ENCODE measurements at places on chromosomes 1 and 21. TPM values are rescaled to one million over a fixed set of nuclear protein-coding genes. Genes with fewer than 3 reads are reported as not detected.

- no peak for DNase-seq
Measured at GRCh38 chr21:43740497-43741156, 21.7 kb downstream of the PDXK start.

DNA sequence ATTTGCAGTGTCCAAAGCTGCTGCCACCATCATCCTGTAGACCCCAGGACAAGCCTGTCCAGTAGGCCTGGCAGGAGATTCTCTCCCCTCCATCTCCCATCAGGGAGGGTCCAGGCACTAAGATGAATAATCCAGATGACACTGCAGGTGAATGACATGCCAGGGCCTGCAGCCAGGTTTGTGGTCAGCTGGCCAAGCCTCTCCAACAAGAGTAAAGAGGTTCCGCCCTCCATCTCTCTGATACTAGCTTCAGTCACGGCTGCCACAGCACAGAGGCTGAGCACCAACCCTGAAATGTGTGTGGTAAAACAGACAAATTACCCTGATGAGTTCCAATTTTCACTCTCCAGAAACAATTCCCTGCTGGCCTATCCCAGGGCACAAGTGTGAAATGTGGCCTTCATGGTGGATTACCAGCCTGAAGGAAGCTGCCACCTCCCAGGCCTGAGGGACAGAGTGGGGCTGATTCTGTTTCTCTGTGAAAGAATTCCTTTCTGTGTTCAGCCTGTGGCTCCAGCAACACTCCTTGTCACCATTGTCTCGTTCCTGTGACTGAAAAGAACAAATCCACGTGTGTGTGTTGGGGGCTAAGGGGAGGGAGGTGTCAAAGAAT, 19.9 kb upstream of the LHX4 start:
- DNase-seq = no peak

GRCh38 chr1:24775916-24776315, 30.7 kb downstream of the CLIC4 start:
- no peak for DNase-seq

- DNase-seq = no peak
Measured at GRCh38 chr1:119040906-119041305, 52.8 kb upstream of the TBX15 start.

GRCh38 chr1:50103615-50104081, 5.1 kb upstream of the ELAVL4 start:
- DNase-seq = no peak

DNA sequence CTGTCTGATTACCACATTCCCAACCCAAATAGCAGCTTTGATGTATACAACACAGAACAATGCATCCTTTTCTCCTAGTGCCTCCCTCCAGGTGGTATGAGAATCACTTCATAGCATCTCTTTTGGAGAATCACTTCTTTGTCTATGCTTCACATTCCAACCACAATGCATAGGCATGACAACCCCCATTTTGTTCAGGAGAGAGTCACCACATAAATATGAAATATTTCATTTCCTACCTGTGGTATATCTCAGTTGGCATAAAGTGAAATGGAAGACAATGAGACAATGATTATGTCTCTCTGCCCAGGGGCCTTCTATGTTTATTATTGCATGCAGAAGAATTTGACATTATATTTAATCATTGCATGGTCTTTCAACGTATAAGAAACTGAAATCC, 112.2 kb downstream of the BRINP2 start:
- no peak for DNase-seq

- DNase-seq = no peak
Measured at GRCh38 chr1:55632058-55632457, 416.9 kb upstream of the USP24 start.

DNA sequence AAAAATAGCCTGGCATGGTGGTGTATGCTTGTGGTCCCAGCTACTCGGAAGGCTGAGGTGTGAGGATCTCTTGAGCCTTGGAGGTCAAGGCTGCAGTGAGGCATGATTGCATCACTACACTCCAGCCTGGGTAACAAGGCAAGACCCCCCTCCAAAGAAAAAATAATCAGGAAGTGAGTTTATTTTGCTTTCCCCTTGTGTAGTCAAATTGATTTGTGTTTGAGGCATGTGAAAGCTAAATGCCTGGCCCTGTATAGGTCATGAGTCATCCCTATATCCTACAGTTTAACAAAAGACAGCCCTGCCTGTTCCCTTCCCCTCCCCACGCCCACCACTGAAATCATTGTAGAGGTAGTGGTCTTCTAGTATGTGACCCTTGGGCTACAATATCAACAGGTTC, 241.4 kb upstream of the JUN start:
- DNase-seq = no peak

- DNase-seq = no peak
Measured at GRCh38 chr21:39915881-39916280, 48.6 kb downstream of the PCP4 start.

DNA sequence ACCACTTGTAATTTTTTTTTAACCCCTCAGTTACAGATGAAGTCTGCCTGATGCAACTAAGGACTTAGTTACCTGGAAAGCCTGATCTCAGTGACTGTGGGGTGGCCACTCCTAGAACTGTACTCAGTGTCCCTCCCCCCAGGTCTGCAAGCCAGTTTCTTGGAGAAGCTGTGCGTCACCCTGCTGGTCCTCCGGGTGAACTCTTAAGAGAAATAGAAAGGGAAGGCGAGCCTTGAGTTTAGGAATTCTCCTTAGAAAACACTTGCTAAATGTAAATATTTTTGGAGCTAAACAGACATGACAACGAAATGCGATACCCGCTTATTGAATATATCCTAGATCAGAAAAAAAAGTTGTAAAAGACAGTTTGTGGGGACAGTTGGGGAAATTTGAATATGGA, 730 bp downstream of the SLC16A4 start:
- DNase-seq = peak; percentile 15

GRCh38 chr1:219724440-219724839, 111.5 kb upstream of the ZC3H11B start:
- no peak for DNase-seq

DNA sequence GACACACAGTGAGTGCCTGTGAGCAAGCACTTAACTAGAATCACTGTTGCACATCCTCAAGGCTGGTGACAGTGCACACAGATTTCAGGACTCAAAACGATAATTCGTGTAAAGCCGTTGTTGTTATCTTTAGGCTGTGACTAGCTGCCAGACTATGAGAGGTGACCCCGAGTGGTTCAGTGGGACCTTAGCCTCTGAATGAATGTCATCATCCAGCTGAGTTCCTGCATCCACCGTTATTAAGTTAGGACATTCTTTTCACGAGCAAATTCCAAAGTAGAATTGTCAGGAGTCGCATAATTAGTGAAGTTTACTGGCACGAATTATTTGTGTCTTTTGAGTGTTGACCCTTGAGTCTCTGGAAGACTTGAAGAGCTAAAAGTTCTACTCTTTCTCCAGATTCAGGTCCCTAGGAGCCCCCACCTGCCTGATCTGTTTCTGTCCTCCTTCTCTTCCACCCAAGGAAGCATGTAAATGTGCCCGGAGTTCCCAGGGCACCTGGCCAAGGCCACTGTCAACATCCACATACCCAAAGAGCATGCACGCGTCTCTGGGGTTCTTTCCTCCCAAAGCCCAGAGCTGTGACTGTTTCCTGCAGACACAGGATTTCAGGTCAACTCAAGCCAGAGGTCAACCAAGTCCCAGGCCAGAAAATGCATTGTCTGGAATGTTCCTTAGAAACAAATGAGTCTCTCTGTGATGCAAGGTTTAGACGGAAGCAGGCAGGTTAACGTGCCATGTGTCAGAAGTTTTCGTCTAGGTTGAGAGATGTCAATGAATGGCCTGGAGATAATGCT, 207.2 kb downstream of the TOMM20 start:
- peak; percentile 61 for DNase-seq

DNA sequence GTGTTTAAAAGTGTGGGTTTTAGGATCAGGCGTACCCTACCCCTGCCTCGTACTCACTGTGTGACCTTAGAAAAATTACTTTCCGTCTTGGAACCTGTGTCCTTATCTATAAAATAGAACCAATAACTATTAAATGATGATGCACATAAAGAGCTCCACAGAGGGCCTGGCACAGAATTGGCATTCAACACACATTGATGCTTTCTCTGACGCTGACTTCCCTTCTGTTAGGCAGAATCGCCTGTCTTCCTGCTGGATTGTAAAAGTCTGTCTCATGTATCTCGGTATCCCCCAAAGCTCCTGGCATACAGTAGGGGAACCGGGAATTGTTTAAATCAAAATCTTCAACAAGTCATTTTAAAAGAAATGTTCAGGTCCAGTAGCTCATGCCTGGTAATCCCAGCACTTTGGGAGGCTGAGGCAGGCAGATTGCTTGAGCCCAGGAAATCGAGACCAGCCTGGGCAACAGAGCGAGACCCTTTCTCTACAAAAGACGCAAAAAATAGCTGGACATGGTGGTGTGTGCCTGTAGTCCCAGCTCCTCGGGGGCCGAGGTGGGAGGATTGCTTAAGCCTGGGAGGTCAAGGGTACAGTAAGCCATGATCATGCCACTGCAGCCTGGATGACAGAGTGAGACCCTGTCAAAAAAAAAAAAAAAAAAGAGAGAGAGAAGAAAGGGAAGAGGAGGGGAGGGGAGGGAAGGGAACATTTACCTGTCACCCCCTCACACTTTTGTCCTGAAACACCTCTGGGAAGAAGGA, 41.3 kb upstream of the FHAD1 start:
- no peak for DNase-seq

DNA sequence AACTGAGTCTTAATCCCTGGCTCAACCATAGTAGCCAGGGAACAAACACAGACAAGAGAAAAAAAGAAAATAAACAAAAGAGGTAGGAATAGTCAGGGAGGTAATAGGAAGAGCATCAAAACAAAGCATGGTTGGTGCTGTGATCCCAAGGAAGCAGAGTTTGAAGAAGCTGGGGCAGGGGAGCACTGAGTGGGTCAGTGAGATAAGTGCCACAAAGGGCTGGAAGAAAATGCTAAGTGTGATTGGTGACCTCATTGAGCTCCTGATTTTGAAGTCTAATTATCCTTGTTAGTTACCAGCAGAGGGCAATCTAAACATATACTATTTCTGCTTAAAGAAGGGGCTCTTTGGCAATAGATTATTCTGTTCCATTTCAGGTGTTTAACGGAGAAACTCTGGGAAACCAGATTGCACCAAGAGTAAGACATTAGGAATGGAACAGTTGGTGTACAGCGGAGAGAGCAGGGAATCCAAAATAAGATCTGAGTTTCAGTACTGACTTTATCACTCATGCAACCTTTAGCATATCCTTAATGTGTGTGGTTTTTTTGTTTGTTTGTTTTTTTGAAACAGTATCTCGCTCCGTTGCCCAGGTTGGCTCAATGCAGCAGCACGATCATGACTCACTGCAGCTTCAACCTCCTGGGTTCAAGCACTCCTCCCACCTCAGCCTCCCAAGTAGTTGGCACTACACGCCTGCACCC, 30.7 kb upstream of the KIAA1614 start:
- DNase-seq = peak; percentile 8

GPR3 gene
- total RNA-seq = 0.49 TPM

AK2 gene
- total RNA-seq = 102 TPM

LCE3E gene
- total RNA-seq = not detected

KIF17 gene
- 0.13 TPM for total RNA-seq

CHIA gene
- total RNA-seq = not detected

All from pulmonary artery endothelial cell (primary cell).